ENCODE measurements at places on chromosomes 5 and 9.

- no peak for DNase-seq
Observed at GRCh38 chr9:129822898-129823541, 916 bp downstream of the TOR1A start.

GRCh38 chr9:133090752-133091385 is 29.1 kb downstream of the CEL start:
- DNase-seq, result no peak

- DNase-seq, result no peak
Observed at GRCh38 chr9:23011669-23012068, 565.0 kb downstream of the DMRTA1 start.

DNA sequence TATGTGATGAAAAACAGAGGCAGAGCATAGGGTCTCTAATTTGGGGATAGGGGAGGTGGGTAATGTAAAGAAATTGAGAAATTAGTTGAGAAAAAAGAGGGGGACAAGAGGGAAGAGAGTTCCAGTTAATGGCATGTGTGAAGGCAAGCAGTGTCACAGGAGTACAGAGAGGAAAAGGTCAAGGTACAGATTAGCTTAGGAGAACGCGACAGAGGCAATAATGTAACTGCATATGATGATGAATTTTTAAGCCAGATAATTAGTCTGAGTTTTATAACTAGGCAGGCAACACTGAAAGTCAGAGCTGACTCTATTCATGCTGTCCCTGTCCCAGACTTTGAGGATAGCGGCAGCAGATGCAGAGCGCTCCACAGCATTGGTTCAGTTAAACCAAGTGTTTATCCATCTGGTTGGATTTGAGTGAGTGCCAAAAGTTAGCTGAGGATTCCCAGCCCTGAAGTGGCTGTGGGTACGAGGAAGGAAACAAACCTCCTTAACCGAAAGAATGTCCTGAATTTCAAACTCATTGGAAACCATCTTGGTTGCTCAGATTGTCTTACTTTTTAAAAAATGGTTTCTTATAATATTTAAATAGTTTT is 315.2 kb downstream of the ARHGAP26 start:
- DNase-seq, result no peak

All from activated gamma-delta T cell (primary cell).